Tibial nerve (tissue), 4 donors: ENCODE measurements at places on chromosomes 3 and 15.

GRCh38 chr15:89406940-89407607, 72.5 kb upstream of the POLG start:
- H3K27ac ChIP-seq: no peak overlapping the region
- no peak for DNase-seq
- peaks cover 100% of the 10 kb centered on the region for H3K27me3 ChIP-seq
- peaks cover 53% of the 10 kb centered on the region for H3K4me1 ChIP-seq
- no peak overlapping the region for H3K4me3 ChIP-seq
- no peaks in the 10 kb centered on the region for H3K36me3 ChIP-seq

- H3K36me3 ChIP-seq: no peaks in the 10 kb centered on the region
- H3K4me1 ChIP-seq: no peaks in the 10 kb centered on the region
- no peak overlapping the region for H3K27ac ChIP-seq
Measured at GRCh38 chr3:158452334-158452733, 118.7 kb upstream of the MLF1 start.

- DNase-seq: no peak
- H3K4me3 ChIP-seq: no peak overlapping the region
- no peaks in the 10 kb centered on the region for H3K27me3 ChIP-seq
- H3K36me3 ChIP-seq: no peaks in the 10 kb centered on the region
- no peak overlapping the region for H3K27ac ChIP-seq
Measured at GRCh38 chr3:111509308-111509707, 32.7 kb upstream of the CD96 start.

GRCh38 chr15:77417602-77418001, 2.3 kb downstream of the PEAK1 start:
- peak overlapping the region; percentile 22 for H3K27ac ChIP-seq
- H3K4me1 ChIP-seq: no peaks in the 10 kb centered on the region
- no peak for DNase-seq
- H3K27me3 ChIP-seq: no peaks in the 10 kb centered on the region

DNA sequence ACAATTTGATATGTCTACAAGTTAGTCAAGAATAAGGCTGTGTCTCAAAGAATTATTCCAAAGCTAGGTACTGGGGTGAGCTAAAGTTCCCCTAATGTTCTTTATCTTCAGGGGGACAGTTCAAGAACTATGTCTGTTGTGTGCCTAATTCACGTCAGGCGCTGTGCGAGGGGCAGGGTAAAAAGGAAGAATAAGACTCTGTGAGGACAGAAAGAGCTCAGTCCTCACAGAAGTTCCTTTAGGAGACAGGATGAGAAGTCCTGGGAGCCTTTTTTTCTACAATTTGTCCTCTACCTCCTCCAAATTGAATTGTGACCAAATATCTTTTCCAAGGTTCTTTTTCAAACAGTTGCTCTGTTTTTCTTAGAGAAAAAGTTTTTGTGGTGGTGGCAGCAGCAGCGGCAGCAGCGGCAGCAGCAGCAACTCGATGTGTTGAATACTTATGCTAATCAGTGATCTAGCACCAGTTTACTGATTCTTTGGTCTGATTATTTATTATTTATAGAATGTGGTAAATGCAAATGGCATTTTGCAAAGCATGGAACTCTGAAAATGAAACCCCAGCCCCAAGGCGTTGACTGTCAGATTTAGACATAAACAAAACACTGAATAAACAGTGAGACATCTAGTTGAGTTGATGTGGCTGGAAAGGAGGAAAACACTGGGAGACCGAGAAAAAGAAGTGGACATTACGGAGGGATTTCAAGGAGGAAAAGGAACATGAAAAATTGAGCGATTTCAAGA, 88.6 kb downstream of the GTPBP8 start:
- H3K27me3 ChIP-seq: no peaks in the 10 kb centered on the region
- H3K27ac ChIP-seq: no peak overlapping the region
- H3K4me3 ChIP-seq: no peak overlapping the region
- DNase-seq: no peak

GRCh38 chr3:14508966-14509795, 31.0 kb downstream of the GRIP2 start:
- H3K36me3 ChIP-seq: no peaks in the 10 kb centered on the region
- H3K4me1 ChIP-seq: peaks cover 4% of the 10 kb centered on the region
- H3K4me3 ChIP-seq: no peak overlapping the region
- peak; percentile 61 for DNase-seq
- H3K27me3 ChIP-seq: no peaks in the 10 kb centered on the region

GRCh38 chr3:122358703-122359032, 24.4 kb downstream of the MIX23 start:
- no peaks in the 10 kb centered on the region for H3K4me1 ChIP-seq
- H3K27me3 ChIP-seq: no peaks in the 10 kb centered on the region
- H3K4me3 ChIP-seq: no peak overlapping the region
- H3K27ac ChIP-seq: no peak overlapping the region

DNA sequence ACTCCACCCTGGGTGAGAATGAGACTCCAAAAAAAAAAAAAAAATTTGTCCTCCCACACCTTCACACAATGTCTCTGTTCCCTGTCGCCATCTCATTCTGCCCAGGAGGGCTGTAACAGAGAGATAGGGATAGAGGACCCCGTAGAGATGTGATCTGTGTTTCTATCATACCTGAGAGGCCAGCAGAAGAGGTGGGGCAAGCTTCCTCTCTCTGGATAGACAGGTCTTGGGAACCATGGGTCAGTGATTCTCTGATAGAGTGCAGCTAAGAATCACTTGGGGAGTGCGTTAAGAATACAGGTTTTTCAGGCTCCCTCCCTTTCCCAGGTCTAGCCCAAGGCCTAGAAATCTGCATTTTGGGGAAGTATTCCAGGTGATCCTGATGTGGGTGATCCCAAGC, 8.3 kb downstream of the CA12 start:
- no peaks in the 10 kb centered on the region for H3K36me3 ChIP-seq
- DNase-seq: no peak
- H3K27ac ChIP-seq: no peak overlapping the region
- no peak overlapping the region for H3K4me3 ChIP-seq
- H3K4me1 ChIP-seq: peaks cover 5% of the 10 kb centered on the region
- no peaks in the 10 kb centered on the region for H3K27me3 ChIP-seq

- no peaks in the 10 kb centered on the region for H3K36me3 ChIP-seq
- H3K4me3 ChIP-seq: peak overlapping the region; percentile 6
- H3K27ac ChIP-seq: no peak overlapping the region
- peaks cover 2% of the 10 kb centered on the region for H3K4me1 ChIP-seq
Measured at GRCh38 chr3:30934208-30934550, 39.7 kb upstream of the GADL1 start.

- DNase-seq: no peak
- no peaks in the 10 kb centered on the region for H3K4me1 ChIP-seq
- no peak overlapping the region for H3K27ac ChIP-seq
- H3K36me3 ChIP-seq: no peaks in the 10 kb centered on the region
- no peaks in the 10 kb centered on the region for H3K27me3 ChIP-seq
- no peak overlapping the region for H3K4me3 ChIP-seq
Measured at GRCh38 chr15:83318036-83318435, 33.6 kb upstream of the BNC1 start.

DNA sequence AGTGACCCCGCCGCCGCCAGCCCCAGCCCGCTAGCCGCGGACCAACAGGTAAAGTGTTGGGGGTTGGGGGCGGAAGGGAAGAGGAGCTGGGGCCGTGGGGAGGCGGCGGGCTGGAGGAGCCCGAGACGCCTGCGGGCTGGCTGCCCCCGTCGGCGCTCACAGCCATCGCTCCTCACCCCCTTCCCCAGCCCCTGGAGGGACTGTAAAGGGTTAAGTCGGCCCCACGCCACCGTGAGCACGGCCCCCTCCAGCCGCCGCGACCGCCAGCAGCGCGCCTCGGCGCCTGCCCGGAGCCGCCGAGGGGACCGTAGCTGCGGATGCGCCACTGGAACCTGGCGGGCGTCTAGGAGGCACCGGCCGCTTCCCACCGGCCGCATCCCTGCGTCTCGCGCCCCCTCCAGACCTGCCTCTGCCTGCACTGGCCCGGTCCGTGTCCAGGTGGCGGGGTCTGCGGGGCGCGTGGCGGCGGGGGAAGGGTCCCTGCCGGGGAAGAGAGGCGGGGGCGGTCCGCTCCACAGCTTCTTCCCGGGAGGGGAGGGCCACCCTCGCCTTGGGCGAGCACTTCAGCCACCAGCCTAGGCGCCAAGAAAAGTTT, 522 bp downstream of the MED12L start:
- no peak for DNase-seq
- H3K4me3 ChIP-seq: peak overlapping the region; percentile 42
- H3K27me3 ChIP-seq: no peaks in the 10 kb centered on the region
- peaks cover 12% of the 10 kb centered on the region for H3K4me1 ChIP-seq
- H3K27ac ChIP-seq: peak overlapping the region; percentile 65
- no peaks in the 10 kb centered on the region for H3K36me3 ChIP-seq

DNA sequence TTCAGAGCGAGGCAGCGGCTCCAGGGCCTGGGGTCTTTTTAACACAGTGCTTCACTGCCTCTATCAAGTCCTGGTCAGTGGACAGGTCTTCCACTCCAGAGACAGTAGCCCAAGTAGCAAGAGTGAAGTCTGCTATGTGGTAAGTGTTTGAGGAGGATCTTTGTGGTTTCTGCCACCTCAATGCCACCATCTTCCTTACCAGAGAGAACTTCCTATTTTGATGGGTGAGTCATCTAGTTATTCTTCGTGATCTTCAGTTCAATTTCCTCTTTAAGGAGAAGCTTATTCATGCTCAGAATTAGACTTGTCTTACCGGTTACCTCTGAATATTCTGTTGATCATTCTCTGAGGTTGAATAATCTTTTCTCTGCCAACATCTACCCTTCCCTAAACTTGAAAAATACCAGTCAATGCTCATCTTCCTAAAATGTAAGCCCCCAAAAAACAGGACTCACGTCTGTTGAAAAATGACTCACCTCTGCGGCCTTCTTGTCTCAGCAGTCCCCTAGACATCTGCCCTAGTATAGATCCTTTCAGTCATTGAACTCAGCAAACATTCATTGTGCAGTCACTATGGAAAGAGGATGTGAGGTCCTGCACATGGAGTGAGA, 32.2 kb upstream of the BCL6 start:
- H3K4me3 ChIP-seq: no peak overlapping the region
- H3K27ac ChIP-seq: no peak overlapping the region

GRCh38 chr3:66931699-66932098, 66.4 kb upstream of the KBTBD8 start:
- H3K36me3 ChIP-seq: no peaks in the 10 kb centered on the region
- peak overlapping the region; percentile 31 for H3K27ac ChIP-seq
- H3K4me3 ChIP-seq: no peak overlapping the region
- no peaks in the 10 kb centered on the region for H3K4me1 ChIP-seq

DNA sequence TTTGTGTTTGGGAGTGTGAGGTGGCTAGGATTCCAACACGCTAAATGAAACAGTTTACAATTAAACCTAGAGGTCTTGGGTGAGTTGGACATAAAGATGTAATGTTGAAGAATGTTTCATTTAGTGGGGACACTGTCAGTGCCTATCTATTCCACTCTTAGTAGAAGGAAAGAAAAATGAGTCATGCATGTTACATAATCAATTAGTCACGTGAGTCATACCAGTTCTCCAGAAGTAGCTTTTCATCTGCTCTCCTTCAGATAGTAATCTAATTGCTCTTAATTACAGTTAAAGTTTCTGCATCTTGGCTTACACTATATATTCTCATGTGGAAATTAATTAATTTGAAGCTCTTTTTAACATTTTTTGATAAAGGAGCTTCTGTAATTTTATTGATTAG, 115.7 kb upstream of the P2RY1 start:
- no peaks in the 10 kb centered on the region for H3K4me1 ChIP-seq
- no peak overlapping the region for H3K27ac ChIP-seq

GRCh38 chr3:112734736-112735350, 93.9 kb upstream of the CCDC80 start:
- H3K27ac ChIP-seq: no peak overlapping the region
- H3K4me1 ChIP-seq: no peaks in the 10 kb centered on the region
- H3K36me3 ChIP-seq: no peaks in the 10 kb centered on the region
- peak; percentile 20 for DNase-seq

GRCh38 chr3:165148876-165149441, 47.2 kb downstream of the SLITRK3 start:
- H3K36me3 ChIP-seq: no peaks in the 10 kb centered on the region
- no peaks in the 10 kb centered on the region for H3K27me3 ChIP-seq
- H3K4me1 ChIP-seq: no peaks in the 10 kb centered on the region

DNA sequence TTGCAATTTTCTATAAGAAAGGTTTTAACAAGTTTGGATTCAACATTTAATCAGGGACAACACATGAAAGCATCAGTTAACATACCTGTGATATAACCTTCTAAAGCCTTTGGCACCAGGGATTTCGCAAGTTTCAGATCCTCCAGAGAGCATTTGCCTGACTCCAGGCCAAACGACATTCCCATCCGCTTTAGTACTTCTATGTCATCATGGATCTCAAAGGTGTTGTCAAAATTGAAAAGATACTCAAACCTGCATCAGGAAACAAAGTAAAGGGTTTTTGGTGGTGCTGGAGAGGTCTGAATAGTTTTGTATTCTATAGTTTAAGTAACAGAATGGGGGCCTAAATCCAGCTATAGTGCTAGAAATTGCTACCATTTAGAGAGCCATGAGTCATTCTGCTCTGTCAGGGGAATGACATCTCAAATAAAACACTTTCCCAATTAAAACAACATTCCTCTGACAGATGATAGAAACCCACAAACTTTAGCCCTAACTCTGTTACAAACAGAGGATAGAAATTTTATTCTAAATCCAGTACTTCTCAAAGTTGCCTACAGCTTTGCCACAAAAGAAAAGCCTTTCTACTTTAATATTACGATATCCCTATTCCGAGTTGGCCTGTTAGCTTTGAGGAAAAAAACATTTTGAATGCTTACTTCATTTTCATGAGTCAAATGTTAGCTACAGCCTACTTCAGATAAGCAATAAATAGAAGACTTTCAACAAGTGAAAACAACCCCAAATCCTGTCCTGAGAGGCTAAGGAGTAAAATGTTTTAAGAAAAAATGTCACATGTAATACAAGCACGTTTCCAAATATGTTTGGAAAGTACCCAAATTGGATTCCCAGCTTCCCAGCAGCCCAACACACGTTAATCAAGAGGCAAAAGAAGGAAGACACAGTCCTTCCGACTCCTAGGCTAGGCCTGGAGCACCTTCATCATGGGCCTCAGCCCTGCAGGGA, 83.4 kb downstream of the ATP1B3 start:
- H3K4me3 ChIP-seq: no peak overlapping the region
- DNase-seq: no peak
- H3K27ac ChIP-seq: no peak overlapping the region

GRCh38 chr3:111414531-111414930, 127.5 kb upstream of the CD96 start:
- no peaks in the 10 kb centered on the region for H3K27me3 ChIP-seq
- no peak for DNase-seq
- H3K4me3 ChIP-seq: no peak overlapping the region
- H3K27ac ChIP-seq: no peak overlapping the region
- H3K4me1 ChIP-seq: no peaks in the 10 kb centered on the region
